ENCODE measurements at places on chromosomes 3 and 15.

- no peak for DNase-seq
Measured at GRCh38 chr15:89150287-89150686, 62.0 kb downstream of the ABHD2 start.

- DNase-seq, result no peak
Measured at GRCh38 chr15:66725464-66725785, 23.4 kb downstream of the SMAD6 start.

DNA sequence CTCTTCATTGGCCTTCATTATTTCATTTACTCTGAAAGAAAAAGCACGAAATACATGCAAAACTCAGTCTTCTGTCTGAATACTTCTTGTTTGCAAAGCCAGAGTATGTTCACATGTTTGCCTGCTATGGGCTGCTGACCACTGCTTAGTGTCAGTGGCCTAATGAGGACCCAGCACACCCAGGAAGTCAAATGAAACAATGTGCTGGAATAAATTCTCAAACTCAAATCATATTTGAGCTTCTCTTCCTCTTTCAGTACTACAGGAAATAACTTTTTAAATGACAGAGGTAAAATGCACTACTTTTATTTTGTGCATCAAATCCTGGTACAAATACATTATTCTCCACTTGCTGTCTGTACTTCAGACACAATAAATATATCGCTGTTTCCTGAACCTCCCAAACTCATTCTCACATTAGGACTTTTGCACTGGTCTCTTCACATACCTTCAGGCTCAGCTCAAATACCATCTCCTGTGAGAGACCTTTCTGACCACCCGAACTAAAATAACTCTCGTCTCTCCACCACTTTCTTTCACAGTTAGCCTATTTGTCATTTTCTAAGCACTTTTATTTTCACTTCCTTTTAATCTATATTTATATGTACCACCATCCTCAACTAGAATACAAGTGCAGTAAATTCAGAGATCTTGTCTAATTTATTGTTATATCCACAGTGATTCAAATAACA, 176.8 kb downstream of the TUSC7 start:
- DNase-seq, result no peak

- no peak for DNase-seq
Measured at GRCh38 chr3:14614862-14615261, 36.7 kb upstream of the CCDC174 start.

DNA sequence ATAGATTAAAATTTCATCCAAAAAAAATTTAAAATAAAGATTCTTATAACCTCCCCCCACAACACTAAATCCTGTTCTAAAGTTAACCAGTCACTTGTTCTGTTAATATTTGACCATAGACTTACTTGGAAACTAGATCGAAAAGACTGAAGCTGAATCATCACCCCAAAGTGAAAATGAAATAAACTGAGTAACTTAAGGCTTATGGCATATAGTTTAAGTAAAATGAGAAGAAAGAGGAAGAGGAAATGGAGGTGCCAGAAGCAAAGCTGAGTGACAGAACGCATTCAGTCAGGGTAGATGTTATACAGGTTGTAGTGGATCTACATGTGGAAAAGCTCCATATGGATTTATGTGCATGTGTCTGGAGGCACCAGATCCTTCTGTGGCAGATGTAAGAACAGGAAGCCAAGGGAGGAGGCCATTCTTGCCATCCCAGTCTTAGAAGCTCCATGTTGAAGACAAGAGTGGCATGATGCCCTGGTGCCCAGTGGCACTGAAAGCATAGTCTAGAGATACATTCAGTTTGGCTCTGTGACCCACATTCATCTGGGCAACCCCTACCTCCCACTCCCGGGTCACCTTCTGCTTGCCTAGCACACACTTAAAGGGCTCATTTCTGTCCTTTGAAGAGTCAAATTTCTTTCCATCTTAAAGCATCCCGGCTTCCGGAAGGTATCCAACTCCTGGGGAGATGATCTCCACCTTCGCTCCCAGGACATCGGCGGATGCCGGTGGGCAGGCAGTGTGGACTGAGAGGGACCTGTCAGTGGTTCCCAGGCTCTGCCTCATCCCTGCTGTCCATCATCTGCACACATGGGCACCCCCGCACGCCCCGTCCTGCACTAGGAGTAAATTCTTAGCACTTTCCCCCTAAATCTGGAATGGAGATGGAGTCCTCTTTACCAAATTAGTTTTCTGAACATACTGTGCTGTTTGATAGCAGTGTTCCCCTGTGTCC, 90.8 kb downstream of the NEO1 start:
- no peak for DNase-seq

DNA sequence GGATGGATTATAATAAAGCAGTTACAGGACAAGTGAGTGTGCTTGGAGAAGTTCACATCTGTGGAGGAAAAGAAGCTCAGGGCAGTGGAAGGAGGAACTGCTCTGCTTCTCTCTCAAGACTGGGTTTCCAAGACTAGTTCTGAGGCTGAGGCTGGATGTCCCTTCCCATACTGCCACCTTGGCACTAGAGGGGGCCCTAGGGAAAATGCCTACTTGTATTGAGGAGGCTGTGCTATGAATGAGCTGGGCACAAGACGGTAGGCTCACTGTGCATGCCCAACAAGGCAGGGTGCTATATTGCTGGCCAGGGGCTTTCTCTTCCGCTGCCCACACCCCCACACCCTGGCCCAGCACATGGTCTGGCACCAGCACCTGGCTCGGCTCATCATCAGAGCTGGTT, 65.2 kb downstream of the SLCO2A1 start:
- no peak for DNase-seq

DNA sequence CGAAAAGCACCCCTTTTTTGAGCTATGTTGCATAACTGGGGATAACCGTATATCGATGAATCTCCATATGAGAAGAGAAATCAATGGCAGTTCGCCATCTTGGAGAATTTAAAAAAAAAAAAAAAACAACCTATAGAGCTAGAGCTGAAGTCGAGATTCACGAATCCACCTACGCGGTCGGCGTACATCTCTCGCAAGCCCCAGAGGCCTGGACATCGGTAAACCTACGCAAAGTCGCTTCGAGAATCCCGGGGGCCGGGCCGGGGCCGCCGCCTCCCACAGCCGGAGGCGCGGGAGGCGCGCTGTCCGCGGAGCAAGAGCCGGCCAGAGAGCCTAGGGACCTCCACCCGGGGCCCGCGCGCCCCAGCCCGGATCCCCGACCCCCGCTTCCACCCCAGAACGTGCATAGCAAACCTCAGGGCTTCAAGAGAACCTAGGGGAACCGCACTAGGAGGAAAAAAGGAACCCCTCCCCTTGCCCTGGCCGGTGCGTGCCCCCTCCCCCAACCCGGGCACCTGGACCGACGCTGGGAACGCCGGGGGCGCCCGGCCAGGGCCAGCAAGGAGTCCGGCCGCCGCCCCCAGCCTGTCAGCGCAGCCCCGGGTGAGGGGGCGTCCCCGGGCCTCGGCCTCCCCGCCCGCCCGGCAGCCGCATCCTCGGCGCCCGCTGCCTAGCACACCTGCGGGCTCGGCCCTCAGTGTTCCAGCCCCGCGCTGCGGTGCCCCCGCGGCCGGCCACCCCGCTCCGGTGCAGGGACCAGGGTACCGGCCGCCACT, 567 bp downstream of the PFN2 start:
- peak; percentile 68 for DNase-seq

- no peak for DNase-seq
Measured at GRCh38 chr3:110656394-110657025, 415.1 kb upstream of the NECTIN3 start.

- no peak for DNase-seq
Measured at GRCh38 chr3:195146131-195146530, 124.8 kb downstream of the XXYLT1 start.

- DNase-seq, result no peak
Measured at GRCh38 chr15:35329521-35329961, 216.4 kb downstream of the DPH6 start.

- DNase-seq, result no peak
Measured at GRCh38 chr3:141929341-141929995, 53.0 kb downstream of the ATP1B3 start.

- no peak for DNase-seq
Measured at GRCh38 chr3:66413151-66413751, 87.6 kb downstream of the LRIG1 start.

- DNase-seq, result no peak
Measured at GRCh38 chr3:106398891-106399600, 530.2 kb upstream of the CBLB start.

- DNase-seq, result no peak
Measured at GRCh38 chr3:152203652-152204051, 65.1 kb upstream of the MBNL1 start.

DNA sequence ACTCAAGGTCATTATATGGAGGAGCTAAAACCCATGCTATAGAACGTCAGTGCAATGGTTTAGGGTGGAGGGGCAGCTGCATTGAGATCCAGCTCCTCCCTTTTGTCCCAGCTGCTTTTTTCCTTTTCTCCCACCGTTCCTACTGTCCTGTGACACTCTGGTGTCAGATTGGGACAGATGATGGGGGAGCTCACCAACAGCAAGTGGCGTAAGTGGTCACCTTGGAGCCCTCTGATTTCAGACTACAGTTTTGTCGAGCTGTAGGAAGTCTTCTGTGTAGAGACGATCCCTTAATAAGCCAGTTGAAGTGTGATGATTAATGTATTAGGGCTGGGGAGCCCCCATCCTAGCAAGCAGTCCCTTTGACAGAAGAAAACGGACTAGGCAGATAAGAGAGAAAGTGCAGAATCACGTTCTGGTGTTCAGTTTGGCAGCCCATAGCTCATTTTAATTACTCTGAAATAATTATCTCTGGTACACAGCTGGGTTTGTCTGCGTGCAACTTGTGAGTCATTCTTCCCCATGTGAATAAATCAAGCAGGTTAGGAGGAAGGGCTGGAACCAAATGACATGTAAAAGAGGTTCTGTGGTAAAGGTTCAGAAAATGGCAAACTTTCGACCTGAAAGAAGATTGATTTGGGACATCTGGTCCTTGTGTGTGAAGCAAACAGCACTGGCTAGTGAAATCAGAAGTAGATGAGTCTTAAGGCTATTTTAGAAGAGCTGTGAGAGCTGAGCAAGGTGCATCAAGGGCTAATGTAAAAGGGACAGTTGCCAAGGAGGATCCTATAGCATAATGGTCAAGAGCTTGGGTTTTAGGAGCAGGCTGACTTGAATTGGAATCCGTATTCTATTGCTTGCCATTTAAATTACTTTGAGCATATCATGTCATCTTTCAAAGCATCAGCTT, 241.4 kb downstream of the EDEM1 start:
- no peak for DNase-seq

DNA sequence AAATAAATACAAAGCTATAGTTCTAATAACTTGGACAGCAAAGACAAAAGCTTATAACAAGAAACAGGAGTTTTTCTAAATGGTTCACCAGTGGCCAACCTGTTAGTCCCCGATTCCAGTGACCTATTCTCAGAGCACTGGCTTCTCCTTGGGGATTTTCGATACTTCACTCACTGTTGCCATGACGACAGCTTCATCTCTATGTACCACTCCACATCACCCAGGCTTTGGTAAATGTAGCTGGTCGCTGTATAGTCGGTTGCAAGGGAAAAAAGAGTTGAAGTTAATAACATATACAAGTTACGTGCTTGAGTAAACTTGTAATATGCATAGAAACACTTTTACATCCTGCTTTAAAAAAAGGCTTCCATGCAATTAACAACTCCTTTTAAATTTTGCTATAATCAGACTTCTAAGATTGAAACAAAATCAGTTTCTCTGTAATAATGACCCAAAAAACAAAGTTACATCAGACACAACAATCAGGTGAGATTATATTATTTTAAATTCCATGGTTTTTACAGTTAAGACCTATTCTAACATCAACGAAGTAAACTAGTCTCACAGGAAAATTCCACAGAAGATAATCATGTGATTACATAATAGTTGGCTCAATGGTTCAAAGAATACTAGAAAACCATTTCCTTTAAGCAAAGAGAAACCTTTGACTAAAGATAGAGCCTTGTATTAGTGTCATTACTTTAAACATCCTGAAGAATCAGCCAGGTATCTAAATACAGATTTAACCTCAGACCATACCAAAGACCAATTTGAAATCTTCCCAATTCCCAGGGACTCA, 2.9 kb downstream of the CCNL1 start:
- no peak for DNase-seq

DNA sequence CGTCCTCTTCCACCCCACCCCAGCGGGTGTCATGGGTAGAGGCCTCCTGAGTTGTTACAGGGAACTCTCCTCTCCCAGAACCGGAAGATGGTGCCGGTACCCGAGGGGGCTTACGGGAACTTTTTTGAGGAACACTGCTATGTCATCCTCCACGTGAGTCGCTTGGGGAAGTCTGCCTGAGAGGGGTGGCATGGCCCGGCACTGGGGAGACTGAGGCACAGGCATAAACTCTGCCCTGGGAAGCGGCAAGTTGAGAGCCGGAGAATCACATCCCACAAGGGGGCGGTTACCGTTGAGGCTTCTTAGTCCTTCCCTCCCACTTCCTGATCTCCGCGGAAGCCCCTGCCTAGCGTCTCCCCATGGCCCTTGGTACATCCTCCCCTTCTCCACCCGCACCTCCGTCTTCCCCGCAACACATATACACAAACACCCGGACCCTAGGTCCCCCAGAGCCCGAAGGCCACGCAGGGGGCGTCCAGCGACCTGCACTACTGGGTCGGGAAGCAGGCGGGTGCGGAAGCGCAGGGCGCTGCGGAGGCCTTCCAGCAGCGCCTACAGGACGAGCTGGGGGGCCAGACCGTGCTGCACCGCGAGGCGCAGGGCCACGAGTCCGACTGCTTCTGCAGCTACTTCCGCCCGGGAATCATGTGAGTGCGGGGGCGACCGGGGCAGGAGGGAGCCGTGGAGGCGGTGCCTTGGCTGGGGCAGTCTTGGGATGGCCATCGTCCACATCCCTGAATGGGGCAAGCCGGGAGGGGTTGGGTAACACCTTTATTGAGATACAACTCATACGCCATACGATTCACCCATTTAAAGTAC, 3.4 kb downstream of the VILL start:
- DNase-seq, result peak; percentile 76
